Substantia nigra (tissue), 51 donors: ENCODE measurements at places on chromosomes 1 and 21.

GRCh38 chr1:52055866-52056162 lies 281 bp upstream of the BTF3L4 start:
- no peak for DNase-seq

DNA sequence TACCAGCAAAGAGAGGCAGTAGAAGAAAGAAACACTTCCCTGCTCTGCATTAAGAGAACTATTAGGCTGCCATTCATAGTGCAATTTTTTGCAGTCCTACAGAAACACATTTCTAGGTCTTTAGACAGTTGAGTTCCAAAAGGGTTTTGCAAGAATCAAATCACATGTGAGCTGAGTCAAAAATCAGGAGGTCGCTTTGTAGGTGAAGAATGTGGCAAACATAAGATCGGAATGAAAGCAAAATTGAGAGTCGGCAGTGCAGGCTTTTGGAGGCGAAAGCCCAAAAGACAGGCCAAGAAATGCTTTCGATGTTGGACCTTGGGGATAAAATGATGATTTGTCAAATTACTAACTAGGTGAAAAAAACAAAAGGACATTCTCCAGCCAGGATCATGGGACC lies 213.5 kb upstream of the NRIP1 start:
- DNase-seq: no peak

- no peak for DNase-seq
Measured at GRCh38 chr1:106249810-106250209, 806.7 kb upstream of the PRMT6 start.

DNA sequence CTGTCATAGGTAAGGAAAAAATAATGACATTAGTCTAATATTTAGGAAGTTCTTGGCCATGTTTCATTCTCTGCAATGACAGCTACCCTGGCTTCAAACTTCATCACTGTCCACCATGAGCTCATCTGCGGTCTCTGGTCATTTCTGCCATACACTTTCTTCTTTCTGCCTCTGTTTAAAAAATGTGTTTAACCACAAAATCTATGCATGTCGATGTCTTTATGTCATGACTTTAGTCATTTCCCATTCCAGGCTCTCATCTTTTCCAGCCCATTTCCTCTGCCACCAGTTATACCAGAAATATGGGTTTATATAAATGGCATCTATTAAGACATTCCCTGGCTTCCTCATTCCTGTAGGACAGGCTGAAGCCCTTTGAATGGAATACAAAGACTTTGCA lies 68.5 kb upstream of the DUSP10 start:
- DNase-seq: no peak

- no peak for DNase-seq
Measured at GRCh38 chr21:27268290-27268689, 301.4 kb upstream of the ADAMTS5 start.

DNA sequence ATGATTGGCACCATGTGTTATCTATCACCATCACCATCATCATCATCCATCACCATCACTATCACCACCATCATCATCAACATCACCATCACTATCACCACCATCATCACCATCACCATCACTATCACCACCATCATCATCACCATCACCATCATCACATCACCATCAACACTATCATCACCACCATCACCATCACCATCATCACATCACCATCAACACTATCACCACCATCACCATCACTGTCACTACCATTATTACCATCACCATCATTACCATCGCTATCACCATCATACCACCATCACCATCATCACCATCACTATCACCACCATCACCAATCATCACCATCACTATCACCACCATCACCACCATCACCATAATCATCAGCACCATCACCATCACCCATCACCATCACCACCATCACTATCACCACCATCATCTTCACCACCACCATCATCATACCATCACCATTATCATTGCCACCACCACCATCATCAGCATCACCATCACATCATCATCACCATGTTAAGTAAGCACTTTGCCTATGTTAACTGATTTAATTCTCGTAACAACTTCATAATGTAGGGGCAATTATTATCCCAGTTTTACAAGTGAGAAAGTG lies 112.8 kb downstream of the LIPI start:
- DNase-seq: no peak

- DNase-seq: no peak
Measured at GRCh38 chr1:42690477-42691156, 8.4 kb downstream of the YBX1 start.

GRCh38 chr1:2320006-2320405 lies 71.3 kb downstream of the MORN1 start:
- DNase-seq: no peak

GRCh38 chr1:151058692-151059091 lies 730 bp downstream of the CDC42SE1 start:
- DNase-seq: peak; percentile 26

GRCh38 chr1:36419140-36419539 lies 21.4 kb upstream of the LSM10 start:
- DNase-seq: no peak

GRCh38 chr1:10657088-10657847 lies 139.2 kb downstream of the CASZ1 start:
- no peak for DNase-seq

DNA sequence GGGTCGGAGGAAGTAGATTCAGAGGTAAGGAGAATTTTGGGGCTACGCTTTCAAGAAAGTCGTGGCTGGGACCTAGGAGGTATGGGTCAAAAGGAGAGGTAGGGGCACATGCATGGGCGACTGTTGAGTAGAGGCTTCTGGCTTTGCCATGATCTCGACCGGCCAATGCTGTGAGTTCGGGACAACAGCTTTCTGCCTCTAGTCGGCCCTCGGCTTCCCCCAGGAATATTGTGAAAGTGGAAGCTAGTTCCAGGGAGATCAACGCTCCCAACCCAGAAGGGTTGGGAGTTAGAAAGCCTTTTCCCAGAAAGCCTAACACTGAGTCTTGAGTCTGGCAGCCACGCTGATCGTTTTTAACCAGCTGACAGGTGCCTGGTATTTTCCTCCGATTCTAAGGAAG lies 69.0 kb downstream of the ZNF678 start:
- DNase-seq: no peak

- peak; percentile 14 for DNase-seq
Measured at GRCh38 chr21:43574741-43575472, 84.4 kb downstream of the HSF2BP start.

- no peak for DNase-seq
Measured at GRCh38 chr1:92356956-92357355, 58.1 kb downstream of the RPAP2 start.

DNA sequence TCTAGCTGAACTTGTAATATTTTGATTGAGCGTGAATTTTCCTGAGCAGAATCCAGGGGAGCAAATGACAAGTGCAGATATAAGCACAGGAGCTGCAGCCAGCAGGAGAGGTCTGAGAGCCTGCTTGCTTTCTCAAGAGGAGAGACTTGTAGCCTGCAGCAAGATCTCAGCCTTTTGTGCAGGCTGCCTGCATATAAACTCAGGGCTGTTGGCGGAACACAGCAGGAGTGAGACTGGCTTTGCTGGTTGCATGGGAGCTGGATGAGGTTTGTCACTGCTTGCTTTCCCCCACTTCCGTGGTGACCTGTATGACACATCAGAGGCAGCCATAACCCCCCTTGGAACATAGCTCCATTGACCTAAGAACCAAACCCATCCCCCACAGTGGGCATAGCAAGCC lies 725.4 kb upstream of the RGS18 start:
- no peak for DNase-seq

DNA sequence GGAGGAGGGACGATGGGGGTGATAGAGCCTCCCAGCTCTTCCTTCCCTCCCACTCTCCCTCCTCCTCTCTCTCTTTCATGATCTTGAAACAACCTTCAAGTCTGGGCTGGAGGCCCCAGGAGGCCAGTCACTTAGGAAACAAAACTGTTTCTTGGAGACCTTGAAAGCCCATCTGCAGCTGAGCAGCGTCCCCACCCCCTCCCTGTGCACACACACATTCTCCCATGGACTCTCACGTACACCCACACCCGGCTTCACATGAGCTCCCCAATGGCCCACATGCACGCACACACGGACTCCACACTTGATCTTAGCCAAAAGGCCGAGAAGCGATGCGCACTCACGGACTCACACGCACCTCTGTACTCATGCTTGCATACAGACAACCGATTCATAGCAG lies 3.2 kb upstream of the ATP1A2 start:
- DNase-seq: no peak

GRCh38 chr1:187685333-187685732 lies 856.6 kb downstream of the PLA2G4A start:
- DNase-seq: no peak

GRCh38 chr1:40625076-40625475 lies 40.4 kb downstream of the RIMS3 start:
- DNase-seq: peak; percentile 5

DNA sequence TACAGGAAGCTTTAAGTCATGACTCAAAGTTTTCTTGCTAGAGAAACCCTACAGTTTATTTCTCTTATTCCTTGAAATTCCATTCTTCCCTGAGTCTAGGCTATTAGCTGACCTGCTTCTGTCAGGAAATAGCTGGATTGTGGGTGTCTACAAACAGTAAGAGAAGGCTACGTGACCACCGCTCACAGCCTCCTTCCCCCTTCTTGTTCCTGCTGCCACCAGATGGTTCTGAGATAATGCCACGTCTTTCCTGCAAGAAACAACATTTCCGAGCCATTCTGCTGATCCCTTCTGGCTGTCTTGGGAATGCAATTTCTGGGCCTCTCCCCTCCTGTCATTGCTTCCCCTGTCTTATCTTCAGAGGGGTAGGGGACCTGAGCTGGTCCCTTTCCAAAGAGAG lies 128.9 kb upstream of the SGIP1 start:
- DNase-seq: no peak
